ENCODE measurements at places on chromosomes 1 and 21.

- DNase-seq: no peak
Observed at GRCh38 chr1:9166289-9167235, 37.7 kb upstream of the GPR157 start.

- DNase-seq: no peak
Observed at GRCh38 chr1:209597499-209597898, 14.0 kb downstream of the CAMK1G start.

- DNase-seq: no peak
Observed at GRCh38 chr1:68313735-68314134, 81.4 kb upstream of the WLS start.

DNA sequence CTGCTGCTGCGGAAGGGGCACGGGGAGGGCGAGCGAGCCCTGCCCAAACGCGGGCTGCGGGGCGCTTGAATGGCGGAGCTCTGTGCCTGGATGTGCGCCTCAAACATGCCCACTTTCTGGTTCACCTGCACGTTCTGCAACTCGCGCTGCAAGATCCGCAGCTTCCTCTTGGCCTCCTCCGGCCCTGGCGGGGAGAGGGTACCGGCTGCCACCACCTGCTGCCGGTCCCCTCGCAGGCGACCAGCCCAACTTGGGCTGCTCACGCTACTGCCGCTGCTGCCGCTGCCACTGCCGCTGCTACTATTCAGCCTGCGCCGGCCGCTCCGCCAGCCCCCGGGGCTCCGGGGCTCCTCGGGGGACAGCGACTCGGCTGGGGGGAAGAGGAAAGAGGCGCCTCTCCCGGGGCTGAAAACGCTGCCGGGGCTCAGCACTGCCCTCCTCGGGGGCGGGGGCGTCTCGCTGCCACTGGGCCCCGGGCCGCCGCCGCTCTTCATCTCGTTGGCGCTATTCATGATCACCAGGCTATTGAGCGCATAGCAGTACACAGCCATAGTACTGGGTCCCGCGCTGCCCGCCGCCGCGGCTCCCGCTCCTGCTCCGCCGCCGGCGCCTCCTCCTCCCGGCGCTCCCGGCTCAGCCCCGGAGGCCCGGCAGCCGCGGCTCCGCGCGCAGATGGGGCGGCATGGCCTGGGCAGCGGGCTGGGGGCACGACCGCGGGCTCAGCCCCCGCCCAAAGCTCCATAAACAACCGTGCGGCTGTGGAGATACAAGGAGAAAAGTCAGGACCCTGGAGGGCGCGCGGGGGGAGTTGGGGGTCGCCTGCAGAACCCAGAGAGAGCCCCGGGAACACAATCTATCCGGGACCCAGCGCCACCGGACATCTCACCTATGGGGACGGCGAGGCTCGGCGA, 1.9 kb downstream of the ITPKB start:
- no peak for DNase-seq

- no peak for DNase-seq
Observed at GRCh38 chr1:54047384-54048305, 5.4 kb downstream of the TMEM59 start.
